ENCODE measurements at places on chromosomes 16 and 17. TPM values are rescaled to one million over a fixed set of nuclear protein-coding genes. Genes with fewer than 3 reads are reported as not detected.

DNA sequence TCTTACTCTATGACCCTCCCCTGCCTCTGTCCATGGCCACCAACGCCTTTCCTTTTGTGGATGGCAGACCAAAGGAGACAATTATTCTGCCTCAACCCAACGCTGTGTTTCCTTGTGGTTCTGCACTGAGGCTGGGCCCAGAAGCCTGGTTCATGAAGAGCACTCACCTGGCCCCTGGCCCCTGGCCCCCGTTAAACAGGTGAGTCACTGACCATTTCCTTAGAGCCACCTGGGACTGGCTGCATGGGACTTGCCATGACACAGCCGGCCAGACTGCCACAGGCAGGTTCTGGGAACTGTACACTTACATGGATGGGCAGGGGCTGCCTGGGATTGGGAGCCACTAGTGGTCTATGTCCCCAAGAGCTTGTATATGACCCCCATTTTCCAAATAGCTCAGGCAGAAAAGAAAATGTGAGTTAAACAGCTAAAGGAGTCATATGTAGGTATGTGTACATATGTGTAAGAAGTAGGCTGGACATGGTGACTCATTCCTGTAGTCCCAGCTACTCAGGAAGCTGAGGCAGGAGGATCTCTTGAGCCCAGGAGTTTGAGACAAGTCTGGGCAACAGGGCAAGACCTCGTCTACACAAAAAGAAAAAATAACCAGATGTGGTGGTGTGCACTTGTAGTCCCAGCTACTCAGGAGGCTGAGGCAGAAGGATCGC is 181.9 kb upstream of the CACNG5 start:
- no peak overlapping the region for H3K27ac ChIP-seq
- no peak for DNase-seq
- H3K27me3 ChIP-seq: no peaks in the 10 kb centered on the region

- H3K4me3 ChIP-seq: no peak overlapping the region
- H3K27ac ChIP-seq: no peak overlapping the region
- H3K27me3 ChIP-seq: no peaks in the 10 kb centered on the region
- DNase-seq: no peak
- peaks cover 8% of the 10 kb centered on the region for H3K36me3 ChIP-seq
Observed at GRCh38 chr17:16449121-16449570, 33.8 kb downstream of the TRPV2 start.

Gene EME2
- 26.7 TPM for total RNA-seq

DNA sequence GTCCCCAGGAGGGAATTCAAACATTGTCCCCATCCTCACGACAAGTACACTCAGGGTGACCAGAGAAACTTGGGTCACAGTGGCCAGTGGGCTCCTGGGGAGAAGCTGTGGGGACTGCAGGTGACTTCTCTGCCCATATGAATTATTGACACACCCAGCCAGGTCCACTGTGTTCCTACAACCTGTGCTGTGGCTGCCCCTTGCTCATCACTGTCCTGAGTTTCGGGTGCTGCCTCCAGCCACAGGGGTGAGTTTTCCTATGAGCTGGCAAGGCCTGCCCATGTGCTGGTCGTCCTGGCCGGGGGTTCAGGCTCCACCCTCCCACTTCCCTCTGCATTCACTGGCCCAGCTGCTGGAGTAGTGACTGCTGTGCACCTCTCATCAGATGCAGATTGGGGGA is 59.0 kb upstream of the RBFOX3 start:
- H3K4me3 ChIP-seq: no peak overlapping the region
- no peaks in the 10 kb centered on the region for H3K4me1 ChIP-seq
- H3K27me3 ChIP-seq: no peaks in the 10 kb centered on the region
- no peaks in the 10 kb centered on the region for H3K36me3 ChIP-seq
- H3K27ac ChIP-seq: no peak overlapping the region

Gene FUS
- total RNA-seq: 490 TPM

- H3K36me3 ChIP-seq: no peaks in the 10 kb centered on the region
- no peak for DNase-seq
- no peak overlapping the region for H3K27ac ChIP-seq
- no peaks in the 10 kb centered on the region for H3K27me3 ChIP-seq
- H3K4me3 ChIP-seq: no peak overlapping the region
- H3K4me1 ChIP-seq: peaks cover 5% of the 10 kb centered on the region
Observed at GRCh38 chr16:69277413-69277812, 33.7 kb upstream of the VPS4A start.

Gene KRTAP4-4
- total RNA-seq: not detected
